Hypothalamus (tissue), 51 donors: ENCODE measurements at places on chromosomes 16 and 17.

DNA sequence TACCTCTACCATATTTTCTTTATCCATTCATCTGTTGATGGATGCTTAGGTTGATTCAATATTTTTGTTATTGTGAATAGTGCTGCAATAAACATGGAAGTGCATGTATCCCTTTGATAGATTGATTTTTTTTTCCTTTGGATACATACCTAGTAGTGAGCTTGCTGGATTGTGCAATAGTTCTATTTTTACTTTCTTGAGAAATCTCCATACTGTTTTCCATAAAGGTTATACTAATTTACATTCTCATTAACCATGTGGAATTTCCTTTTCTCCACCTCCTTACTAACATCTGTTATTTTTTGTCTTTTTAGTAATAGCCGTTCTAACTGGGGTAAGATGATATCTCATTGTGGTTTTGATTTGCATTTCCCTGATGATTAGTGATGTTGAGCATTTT, 124.6 kb upstream of the TOX3 start:
- no peak for DNase-seq

- DNase-seq, result no peak
These were observed 62.8 kb upstream of the SIAH1 start for GRCh38 chr16:48447940-48448536.

DNA sequence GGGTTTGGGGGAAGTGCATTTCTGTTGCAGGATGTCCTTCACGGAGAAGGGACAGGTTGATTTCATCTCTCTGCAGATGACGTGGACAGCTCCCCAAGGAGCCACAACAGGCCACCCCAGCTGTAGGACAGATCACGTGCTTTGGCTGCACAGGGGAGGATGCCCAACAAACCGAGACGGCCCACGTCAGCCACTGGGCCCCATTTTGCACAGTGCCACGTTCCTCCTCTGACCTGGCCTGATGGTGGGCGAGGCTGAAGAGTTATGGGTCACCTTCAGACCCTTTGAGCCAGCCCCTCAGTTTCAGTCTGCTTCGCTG, 9.0 kb upstream of the RHBDL3 start:
- no peak for DNase-seq

GRCh38 chr16:11460820-11461594, 115.7 kb downstream of the RMI2 start:
- DNase-seq, result no peak

DNA sequence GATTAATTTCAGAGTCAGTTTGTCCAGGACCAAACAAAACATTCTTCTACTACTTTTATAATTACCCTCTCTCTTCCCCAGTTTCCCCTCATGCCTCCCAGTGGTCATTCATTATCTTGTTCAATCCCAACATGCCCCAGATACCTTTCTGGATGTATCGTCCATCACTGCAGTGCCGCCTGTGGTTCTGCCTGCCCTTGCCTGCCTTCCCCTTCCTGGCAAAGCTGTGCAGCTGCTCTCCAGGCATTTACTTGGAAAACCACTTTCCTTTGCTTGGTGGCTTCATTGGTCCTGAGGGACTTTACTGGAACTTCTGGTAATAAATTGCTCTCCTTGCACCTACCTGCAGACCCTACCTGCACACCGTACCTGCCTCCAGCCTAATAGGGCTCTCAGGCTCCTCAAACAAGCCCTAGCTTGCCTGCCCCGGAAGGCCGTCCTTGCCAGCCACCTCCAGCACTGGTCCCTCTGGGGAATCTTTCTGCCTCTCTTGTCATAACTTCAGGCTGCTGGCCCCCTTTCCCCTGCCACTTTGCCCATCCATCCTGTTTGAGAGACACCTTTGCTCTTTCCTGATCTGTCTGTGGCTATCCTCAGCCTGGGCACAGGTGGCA, 19.5 kb upstream of the MSI2 start:
- no peak for DNase-seq

GRCh38 chr16:10368969-10369551, 16.8 kb upstream of the ATF7IP2 start:
- no peak for DNase-seq

DNA sequence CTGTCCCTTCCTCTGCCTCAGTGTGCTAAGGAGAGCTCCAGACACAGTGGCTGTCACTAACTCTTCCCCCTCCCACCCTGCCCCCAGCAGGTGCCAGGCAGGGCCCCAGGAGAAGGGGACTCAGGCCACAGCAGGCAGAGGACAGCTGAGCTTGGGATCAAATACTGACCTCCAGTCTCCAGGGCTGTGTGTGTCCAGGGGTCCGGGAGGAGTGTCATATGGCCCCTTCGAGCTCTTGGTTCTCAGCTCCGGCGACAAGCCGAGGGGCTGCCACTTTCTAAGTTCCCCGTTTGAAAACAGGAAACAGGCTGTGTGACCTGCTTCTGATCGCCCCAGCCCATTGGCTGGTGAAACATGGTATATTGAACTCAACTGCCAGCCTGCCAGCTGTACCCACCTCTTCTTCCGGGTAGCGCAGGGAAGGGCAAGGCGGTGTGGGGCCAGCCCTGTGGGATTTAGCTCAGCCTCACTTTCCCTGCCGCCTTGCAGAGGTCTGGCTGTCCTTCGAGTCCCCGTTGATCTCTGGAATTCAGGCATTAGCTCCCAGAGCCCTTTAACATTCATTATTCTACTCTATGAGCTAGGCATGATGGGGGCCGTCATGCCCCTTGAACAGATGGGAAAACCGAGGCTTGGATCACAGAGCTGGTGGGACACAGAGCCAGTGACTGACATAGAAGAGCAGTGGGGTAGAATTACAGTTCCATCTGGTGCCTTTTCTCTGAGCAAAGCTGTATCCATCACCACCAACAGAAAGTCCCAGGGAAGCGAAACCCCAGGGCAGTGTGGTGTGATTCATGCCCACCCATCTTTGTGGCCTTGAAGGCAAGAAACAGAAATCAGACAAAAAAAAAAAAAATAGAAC, at the start of gene SNX20:
Gene SNX20, minus strand, starts transcription at position 292 of the 865 bp plus-strand sequence. CDS start 3,786 bp downstream, outside the sequence.
- DNase-seq, result no peak

GRCh38 chr16:66618588-66619375, 14.3 kb downstream of the CMTM3 start:
- no peak for DNase-seq

- DNase-seq, result peak; percentile 63
These were observed 66.3 kb downstream of the MPRIP start for GRCh38 chr17:17108451-17109049.

DNA sequence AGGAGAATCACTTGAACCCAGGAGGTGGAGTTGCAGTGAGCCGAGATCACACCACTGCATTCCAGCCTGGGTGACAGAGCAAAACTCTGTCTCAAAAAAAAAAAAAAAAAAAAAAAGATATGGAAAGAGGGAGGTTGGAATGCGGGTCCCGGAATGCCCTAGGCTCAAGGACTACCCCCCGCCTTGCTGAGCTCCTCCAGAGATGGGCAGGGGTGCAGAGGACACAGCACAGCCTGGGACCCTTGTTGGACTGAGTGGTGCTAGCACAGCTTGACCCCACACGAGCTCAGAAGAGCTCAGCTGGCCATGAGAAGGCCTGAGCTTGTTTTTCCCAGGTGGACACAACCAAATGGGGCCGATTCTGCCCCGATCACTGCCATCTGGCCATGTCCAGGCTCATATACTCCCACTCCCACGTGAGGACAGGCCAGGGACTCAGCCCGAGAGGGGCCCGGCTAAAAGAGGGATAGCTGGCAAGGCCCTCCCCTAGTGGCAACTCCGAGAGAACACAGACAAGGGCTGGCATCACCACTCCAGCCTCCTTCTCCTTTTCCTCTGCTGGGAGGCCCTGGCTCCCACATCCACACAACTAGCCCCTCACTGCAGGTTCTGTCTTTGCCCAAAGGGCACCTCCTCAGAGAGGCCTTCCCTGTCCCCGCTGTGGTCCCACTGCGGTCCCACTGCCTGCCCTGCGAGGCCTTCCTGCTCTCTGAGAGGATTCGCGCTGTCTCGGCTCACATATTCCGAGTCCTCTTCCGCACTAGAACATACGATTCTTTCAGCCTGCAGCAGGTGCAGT, 11.0 kb downstream of the SGCA start:
- no peak for DNase-seq

DNA sequence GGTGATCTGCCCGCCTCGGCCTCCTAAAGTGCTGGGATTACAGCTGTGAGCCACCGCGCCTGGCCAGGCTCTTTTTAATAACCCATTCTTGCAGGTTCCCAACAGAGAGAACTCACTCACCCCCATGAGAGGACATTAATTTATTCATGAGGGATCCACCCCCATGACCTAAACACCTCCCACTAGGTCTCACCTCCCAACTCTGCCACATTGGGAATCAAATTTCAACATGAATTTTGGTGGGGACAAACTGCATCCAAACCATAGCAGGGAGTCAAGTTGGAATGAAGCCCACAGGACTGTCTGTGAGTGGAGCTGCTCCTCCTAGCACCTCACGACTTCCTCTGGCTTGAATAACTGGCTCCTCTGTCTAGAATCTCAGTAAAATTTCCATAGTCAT, 85.5 kb downstream of the WWP2 start:
- no peak for DNase-seq

GRCh38 chr17:37815536-37815935, 70.7 kb upstream of the HNF1B start:
- no peak for DNase-seq

DNA sequence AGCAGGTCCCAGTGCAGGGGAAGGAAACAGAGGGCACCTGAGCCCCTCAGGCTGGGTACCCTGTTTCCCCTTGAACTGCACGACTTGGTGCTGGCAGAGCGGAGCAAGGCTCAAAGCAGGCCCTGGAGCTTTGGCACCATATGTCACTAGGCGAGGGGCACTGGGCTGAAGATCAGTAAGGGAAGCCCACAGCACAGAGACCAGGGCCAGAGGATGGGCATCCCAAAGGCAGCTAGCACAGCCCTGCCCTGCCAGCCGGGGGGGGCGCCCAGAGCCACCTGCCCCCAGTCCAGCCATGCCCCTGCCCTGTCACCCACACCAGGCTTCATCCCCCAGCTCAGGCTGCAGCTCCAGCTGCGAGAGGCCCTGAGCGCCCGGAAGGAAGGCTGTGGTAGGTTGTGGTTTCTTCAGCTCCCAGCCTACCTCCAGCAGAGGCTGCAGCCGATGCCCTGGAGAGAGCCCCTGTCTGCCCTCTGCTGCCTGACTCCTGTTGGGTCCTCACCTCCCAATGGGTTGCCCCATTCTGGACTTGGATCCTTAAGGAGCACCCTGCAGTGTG, 10.9 kb downstream of the NHERF1 start:
- no peak for DNase-seq

DNA sequence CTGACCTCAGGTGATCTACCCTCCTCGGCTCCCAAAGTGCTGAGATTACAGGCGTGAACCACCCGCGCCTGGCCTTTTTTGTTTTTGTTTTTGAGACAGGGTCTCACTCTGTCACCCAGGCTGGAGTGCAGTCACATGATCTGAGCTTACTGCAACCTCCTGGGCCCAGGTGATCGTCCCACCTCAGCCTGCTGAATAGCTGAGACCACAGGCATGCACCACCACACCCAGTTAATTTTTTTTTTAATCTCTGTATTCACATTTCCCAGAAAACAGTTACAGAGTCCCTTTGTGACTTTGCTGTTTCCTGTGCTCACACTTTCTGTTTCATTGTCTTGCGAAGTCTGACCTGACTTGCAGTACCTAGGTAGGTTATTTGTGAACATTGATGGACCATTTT, 2.7 kb downstream of the CLUAP1 start:
- DNase-seq, result no peak

DNA sequence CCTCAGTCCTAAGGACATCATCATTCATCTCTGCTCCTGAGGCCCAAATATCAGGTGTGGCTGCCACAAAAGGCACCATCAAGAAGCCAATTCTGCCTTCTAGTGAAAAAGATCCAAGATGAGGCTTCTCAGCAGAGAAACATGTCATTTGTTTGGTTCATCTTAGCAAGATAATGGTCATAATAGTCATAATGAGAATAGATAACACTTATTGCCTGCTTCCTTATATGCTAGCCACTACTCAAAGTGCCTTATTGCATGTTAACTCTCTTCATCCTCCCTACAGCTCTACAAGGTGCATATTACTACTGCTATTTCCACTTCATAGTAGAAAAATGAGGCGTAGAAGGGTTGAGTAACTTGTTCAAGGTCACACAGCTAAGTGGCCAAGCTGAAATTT, 45.0 kb upstream of the MRPS23 start:
- DNase-seq, result no peak

DNA sequence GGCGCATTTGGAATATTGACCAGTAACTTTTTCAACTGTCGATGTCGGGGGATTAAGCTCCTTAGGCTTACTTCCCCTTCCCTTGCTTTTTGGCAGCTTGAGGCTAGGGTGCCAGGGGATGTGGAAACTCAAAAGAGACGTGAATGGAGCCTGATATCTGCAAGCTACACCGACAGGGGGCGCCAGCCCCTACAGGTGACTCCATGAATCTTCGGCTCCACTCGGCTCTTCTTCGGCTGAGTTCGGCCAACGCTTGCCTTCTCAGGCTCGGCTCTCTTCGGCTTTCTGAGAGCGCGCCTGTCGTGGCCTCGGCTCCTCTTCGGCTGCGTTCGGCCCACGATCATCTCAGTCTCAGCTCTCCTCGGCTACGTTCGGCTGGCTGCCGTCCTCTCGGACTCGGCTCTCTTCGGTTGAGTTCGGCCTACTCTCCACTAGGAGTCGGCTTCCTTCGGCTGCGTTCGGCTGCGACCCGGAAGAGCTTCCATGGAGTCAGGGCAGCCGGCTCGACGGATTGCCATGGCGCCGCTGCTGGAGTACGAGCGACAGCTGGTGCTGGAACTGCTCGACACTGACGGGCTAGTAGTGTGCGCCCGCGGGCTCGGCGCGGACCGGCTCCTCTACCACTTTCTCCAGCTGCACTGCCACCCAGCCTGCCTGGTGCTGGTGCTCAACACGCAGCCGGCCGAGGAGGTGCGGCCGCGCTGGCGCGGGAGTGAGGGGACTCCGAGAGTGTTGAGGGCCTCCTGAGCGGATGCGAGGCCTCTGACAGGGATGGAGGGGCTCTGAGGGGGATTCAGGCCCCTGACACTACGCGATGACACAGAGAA, at the start of gene ERCC4:
Gene ERCC4, plus strand, starts transcription at position 472 of the 827 bp plus-strand sequence. Its CDS starts 12 bp downstream, at position 484.
- DNase-seq, result peak; percentile 97

DNA sequence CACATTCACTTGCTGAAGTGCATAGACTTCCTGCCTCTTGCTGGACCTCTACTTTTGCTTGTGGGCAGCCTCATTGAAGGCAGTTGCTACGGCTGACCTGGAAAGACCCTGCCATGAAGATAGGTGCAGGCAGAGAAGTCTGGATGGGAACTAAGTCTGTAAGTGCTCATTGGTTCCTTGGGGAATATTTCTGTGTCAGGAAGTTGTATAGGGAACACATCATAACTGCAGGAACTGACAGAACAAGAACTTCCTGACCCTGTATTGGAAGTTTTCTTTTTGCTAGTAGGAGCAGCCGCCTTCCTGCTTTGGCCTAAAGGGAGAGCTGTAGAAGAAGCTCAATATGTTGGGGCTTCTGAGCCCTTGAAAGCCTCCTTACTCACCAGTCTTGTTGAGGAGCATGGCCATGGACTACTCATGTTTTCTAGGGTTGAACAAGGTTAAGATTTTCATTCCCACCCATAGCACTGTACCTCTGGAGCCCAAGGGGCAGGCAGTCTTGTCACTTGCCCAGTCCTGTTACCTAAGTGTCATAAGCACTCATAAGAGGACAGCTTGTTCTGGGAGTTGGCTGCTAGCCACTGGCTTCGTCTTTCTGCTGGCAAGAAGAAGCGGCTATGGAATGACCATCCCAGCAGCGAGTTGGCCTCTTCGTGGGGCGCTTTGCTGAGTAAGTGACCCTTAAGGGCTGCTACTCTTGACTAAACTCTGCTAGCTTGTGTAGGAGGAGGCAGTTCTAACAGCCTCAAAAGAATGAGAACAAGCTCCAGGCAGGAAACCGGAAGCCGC, 7.2 kb downstream of the UBFD1 start:
- DNase-seq, result no peak
